ENCODE measurements at places on chromosomes 2 and 18. TPM values are rescaled to one million over a fixed set of nuclear protein-coding genes. Genes with fewer than 3 reads are reported as not detected.

Gene MC5R
- not detected for total RNA-seq

GRCh38 chr2:119431155-119431975 lies at the start of gene TMEM37:
Gene TMEM37, plus strand, starts transcription at chr2:119431854. Its CDS starts 50 bp downstream, at chr2:119431904.
- DNase-seq = peak; percentile 89

DNA sequence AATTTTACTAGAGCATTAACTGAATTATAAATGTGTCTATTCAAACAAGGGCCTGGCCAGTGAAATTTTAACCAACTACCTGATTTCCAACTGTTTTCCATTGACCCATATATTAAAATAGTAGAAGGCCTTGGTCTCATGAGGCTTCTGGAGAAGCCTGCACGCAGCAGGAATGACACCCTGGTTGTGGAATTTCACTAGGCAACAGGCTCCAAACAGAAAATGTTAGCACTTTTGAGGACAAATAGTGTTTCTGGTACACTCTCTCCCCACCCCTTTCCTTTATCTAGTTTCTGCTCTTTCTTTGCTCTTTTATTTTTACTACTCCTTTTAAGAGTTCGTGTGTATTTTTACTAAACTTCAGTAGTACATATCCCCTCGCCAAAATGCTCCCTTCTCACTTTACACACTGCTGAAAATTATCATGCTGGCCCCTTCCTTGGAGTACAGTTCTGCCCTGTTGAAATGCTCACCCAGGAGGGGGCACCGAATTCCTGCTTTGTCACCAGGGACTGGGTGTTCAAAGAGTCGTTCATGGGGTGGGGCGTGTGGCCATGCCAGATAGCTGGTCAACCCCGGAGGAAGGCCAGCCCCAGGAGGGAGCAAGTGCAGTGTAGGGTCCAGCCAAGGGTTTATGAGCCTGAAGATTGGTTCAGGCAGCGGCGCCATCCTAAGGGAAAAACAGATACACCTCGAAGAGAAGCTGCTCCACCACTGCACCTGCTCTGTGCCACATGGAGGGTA lies 22.1 kb upstream of the COL6A3 start:
- no peak for DNase-seq

DNA sequence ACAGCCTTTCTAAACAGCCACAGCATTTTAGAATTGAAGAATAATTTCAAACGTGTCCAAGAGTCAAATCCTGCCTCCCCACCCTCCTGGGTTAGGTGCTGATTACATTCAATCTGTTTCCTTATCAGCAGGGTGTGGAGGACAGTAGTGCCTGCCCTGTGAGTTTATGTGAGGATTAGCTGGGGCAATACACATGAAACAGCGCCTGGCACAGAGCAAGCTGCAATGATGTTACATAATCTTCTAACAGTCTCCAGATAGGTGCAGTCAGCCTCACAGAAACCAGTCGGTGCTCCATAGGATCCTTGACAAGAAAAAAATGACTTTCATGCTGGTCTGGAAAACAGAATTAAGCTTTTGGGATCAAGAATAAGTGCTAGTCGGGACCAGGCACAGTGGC lies 91.7 kb upstream of the ITGA6 start:
- no peak for DNase-seq

DNA sequence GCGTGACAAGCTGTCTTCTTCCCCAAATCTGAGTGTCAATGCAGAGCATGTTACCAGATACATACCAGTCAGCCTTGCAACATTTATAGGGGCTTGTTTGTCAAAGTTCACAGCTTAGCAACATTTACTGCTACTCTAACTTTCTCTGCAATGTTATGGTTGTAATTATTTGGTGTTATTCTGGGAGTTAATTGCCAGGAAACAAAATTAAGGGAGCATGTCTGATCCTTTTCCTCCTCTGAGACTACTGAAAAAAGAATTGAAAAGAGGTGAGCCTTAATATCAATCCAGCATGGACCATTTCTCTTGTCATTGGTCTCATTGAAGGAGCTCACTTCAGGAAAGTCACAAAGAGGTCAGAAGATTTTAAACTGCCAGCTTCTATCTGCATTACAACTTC lies 465.6 kb upstream of the LINC00305 start:
- no peak for DNase-seq

DNA sequence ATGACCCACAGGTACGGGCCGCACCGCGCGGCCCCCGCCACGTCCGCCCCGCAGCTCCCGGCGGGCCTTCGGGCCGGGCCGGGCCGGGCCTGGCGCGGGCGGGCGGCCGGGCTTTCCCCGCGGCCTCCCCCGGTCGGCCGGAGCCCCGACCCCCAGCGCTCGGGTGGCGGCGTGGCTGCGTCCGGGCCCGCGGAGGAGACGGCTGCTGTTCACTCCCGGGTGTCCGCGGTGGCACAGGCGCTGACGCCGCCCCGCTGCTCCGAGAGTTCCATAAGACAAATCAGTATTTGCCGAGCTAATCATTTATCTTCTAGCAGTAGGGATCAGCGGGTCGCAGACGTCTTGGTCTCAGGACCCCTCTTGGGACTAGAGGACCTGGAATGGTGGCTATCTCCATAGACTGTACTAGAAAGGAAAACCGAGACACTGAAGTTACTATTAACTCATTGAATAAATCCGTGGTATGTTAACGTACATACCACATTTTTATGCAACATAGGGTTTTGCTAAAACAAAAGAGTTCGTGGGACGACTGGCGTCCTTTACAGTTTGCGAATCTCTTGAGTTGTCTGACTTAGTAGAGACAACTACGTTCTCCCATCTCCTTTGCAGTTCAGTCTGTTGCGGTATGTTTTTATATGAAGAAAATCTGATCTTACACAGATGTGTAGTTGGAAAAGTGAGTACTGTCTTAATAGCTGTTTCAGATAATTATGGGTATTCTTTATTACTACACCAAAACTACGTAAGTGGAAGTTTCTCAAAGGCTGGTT lies 500 bp downstream of the LIMS1 start:
- peak; percentile 87 for DNase-seq

- no peak for DNase-seq
Observed at GRCh38 chr2:233689031-233689430, 3.7 kb upstream of the UGT1A6 start.

DNA sequence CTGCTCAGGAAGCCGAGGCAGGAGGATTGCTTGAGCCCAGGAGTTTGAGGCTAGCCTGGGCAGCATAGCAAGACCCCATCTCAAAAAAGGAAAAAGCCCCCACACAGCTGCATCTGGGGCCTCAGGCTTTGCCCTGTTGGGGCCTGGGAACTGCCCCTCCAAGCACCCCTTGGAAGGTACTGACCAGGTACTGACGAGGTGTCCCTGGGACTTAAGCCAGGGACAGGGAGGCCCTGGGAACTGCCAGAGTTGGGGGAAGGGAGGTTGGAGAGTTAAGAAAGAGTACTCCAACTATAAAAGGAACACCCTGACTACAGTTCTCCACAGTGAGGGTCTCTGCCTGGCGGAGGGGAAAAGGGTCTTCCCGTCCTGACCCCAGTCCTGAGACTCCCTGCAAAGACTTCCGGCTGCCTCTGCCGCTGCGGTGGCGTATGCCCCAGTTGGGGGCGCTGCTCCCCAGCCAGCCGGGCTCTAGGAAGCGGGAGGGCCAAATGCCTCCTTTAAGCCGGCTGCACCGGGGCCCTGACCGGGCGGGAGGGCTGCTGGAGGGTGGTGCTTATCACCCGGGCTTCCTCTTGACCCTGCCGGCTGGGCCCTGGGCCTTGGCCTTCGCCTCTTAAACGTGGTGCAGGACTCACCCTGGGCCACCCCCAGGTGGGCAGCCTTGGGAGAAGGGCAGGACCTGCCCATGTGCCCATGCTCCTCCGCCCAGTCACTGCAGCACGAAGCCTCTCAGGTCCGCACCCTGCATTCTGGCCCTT lies 12.8 kb downstream of the SLC30A3 start:
- peak; percentile 87 for DNase-seq

Gene GREB1L
- total RNA-seq = 1.0 TPM

DNA sequence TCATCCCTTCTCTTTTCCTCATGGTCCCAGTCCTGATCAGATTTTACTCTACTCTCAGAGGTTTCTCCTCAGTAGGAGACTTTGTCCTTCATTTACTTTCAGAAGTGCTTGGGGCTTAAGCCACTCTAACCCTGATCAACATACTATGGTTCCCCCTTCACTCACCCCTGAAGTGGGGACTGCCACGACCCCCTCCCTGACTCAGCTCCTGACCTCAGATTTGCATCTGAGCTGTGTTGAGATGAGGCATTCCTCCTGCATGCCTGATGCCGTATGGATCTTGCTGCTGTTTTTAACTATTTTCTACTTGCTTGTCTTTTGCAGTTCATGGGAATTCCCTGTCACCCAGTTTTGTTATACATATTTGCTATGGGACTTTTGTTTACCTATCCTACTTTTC lies 306.7 kb upstream of the CHST9 start:
- no peak for DNase-seq

Gene CFAP221
- 3.4 TPM for total RNA-seq

GRCh38 chr18:76524900-76525698 lies 30.1 kb upstream of the ZNF516 start:
- DNase-seq = no peak

DNA sequence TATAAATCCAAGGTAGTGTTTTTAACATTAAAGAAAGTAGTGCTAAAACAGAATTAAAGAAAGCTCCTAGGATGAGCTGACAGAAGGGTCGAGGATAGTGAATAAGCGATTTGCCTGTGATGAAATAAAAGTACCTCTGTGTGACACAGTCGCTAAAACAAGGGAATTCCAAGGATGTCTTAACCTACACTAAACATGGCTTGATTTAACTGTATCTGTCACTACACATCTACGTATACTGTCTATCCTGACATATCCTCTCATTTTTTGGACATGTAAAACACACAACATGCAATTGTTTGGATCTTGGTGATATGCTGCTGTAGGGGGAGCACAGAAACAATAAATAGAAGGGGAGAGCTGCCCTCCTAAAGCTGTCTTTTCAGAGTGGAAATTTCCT lies 580.8 kb upstream of the SLC8A1 start:
- DNase-seq = no peak

Gene GKN2
- total RNA-seq = not detected

DNA sequence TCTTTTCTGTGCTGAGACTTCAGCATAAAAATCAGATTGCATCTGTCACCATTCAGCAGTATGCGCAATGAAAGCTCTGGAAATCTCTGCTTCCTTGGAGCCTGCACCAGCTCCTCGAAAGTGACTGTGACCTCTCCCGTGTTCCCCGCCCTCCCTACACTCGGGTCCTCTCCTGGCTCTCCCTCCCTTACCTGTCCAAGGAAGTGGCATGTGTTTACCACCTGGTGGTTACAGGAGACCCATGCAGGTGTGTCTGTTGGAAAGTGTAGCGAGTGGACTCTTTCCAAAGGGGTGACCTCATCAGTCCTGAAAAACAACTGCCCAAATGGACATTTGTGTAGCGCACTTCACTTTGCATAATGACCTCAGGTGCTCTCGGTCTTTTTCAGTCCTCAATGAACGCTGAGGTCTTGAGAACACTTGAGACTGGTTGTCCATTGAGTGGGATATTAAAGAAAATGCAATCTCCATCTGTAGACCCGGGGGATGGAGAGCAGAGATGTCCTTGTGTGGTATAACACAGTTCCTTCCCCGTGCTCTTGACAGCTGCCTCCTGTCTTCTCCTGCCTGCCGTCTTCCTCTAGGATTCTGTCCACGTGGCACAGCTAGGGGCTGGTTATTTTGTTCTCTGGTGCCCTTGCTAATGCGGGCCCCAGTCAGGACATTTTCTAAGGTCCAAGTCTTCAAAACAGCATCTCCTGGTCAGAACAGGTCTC lies 133.2 kb downstream of the ACKR3 start:
- DNase-seq = no peak

DNA sequence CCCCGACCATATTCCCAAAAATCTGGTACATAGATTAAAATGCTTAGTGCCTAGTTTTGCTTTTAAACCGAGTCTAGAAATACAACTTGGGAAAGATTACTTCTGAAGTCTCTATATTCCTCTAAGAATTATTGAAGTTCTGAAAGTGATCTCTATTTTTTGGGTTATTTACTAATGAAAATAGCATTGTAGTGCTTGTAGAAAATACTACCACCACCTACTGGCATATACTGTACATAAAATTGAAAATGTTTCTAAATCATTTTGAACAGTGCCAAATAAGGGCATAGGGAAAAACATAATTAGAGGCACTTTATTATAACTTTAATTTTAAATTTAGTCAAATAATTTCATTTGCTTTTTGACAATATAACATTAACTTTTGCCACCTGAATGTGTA lies 1399.6 kb upstream of the ZEB2 start:
- DNase-seq = no peak

GRCh38 chr2:15912203-15912602 lies 28.1 kb upstream of the MYCN start:
- no peak for DNase-seq

GRCh38 chr2:50102383-50102782 lies 929.5 kb downstream of the NRXN1 start:
- no peak for DNase-seq

DNA sequence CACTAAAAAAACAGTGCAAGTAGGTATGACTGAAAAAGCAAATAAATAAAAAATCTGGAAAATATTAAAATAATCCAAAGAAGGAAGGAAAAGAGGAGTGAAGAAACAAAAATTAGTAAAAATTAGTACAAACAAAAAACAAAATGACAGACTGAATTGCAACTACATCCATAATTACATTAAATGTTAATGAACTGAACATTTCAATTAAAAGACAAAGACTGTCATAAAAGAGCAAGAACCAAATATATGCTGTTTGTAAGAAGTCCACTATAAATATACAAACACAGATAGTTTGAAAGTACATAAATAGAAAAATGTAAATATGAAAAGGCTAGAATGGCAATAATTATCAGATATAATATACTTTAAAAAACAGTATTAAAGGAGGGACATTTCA lies 267.6 kb downstream of the WDPCP start:
- no peak for DNase-seq

DNA sequence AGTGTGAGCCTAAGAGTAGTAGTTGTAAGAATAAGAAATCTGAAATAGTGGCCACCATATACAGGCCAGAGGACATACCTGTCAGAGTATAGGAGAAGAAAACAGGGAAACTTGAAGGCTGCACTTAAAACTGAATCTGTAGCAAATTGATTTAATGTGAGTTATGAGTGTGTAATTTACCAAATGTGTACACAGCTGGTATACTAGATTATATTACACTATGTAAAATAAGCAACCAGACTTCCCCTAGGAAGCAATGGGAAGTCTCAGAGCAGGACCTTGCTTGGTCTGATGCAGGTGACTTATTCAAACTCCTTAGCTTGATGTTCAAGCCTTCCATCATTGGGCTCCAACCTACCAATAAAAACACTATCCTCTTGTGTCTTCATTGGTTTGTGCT lies 17.3 kb upstream of the EPC2 start:
- DNase-seq = no peak

Gene ALK
- not detected for total RNA-seq

- no peak for DNase-seq
Observed at GRCh38 chr2:216201692-216202306, 92.7 kb downstream of the XRCC5 start.

Measured in posterior vena cava (tissue), 2 donors.